ENCODE measurements at places on chromosomes 4 and X.

DNA sequence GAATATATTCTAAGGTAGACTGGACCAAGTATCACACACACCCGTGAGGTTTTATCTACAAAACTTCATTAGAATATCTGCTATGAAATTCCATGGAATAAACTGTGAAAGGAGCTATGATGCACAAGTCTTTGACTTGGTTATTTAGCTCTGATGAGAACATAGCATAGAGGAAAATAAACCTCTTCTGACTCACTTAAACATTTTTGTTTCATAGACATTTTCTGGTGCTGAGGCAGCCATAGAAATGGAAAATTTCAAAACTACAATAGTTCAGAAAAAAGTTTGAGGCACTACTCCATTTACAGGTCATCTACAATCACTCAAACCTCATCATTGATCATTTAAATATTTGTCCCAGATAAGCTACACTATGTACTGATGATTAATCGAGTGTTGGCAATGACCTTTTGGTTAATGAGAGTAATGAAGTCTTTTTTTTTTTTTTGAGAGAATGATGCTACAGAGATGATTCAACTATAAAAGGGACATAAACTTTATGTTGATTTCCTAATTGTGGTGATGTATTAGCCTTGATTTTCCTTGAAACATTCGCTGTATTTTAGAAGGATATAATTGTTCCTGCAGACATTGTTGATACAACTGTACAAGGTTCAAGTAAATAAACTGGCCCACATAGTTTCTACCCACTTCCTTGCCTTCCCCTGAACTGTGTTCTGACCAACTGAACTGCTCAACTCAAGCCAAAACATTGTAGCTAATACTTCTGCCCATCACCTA is 77.5 kb downstream of the AREG start:
- no peak for DNase-seq

DNA sequence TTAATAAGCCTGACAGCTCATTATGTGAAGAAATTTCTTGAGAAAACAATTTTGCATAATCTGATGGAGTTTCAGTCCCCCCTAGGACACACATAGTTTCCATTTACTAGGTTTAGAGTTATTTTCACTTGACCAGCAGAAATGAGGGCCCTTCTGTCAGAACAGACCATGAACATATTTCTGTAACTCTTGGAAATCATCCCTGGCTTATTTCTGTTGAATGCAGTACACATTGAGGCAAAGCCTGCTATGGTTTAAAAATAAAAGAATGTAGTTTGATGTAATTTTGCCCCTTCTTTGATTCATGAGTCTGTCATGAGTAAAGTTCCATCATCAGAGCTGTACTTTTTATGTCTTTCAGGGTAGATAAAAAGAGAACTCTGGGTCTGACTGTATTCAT is 104.6 kb upstream of the ETNPPL start:
- DNase-seq, result no peak

DNA sequence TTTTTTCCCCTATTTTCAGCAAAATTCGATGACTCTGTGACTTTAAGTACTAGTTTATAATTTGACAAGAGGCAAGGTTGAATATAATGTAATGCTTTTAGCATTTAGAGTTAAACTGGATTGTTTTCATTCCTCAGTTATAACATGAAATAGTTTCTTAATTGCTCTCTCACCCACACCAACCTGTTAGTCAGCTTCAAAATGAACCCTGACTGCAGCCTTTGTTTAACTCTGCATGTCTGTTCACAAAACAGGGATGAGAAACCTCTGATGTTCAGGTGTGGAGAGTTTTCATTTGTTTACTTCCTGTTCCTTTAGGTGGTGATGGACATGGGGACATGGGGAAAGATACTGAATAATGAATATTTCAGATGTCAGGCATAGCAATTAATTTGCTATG is 49.9 kb upstream of the MND1 start:
- no peak for DNase-seq

- peak; percentile 28 for DNase-seq
Measured at GRCh38 chrX:119118780-119119395, 8.7 kb downstream of the KIAA1210 start.

DNA sequence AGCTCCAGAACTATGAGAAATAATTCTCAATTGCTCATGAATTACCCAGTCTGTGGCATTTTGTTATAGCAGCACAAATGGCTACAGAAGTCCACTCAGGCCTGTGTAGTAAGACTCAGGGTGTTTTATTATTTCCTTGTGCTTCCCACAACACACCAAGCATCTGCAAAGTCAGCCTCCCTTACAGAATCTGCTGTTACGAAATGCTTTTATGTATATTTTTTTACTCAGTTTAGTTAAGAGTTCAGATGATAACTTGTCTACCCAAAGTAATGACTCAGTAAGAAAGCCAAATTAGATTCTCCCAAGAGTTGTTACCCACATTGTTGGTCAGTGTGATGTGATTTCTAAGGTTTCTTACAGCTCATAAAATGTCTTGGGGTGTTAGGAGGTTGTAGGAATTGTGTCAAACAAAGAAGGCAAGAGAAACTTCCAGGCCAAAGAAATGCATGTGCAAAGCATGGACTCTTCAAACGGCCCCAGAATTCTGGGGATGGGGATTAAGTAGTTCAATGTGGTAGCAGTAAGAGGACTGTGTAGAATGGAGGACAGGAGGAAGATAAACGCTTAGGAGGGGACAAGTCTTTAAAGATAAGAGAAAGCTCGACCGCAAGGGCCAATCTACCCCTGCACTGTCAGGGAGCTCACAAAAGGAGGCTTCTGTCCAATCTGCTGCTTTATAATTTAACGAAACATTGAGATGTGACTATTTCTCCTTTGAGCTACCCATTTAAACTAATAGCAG is 35.4 kb upstream of the TMEM184C start:
- no peak for DNase-seq

- peak; percentile 54 for DNase-seq
Measured at GRCh38 chrX:115372152-115372551, 82.6 kb downstream of the LUZP4 start.

GRCh38 chr4:189278597-189279165 is 662.0 kb upstream of the FRG1 start:
- no peak for DNase-seq

DNA sequence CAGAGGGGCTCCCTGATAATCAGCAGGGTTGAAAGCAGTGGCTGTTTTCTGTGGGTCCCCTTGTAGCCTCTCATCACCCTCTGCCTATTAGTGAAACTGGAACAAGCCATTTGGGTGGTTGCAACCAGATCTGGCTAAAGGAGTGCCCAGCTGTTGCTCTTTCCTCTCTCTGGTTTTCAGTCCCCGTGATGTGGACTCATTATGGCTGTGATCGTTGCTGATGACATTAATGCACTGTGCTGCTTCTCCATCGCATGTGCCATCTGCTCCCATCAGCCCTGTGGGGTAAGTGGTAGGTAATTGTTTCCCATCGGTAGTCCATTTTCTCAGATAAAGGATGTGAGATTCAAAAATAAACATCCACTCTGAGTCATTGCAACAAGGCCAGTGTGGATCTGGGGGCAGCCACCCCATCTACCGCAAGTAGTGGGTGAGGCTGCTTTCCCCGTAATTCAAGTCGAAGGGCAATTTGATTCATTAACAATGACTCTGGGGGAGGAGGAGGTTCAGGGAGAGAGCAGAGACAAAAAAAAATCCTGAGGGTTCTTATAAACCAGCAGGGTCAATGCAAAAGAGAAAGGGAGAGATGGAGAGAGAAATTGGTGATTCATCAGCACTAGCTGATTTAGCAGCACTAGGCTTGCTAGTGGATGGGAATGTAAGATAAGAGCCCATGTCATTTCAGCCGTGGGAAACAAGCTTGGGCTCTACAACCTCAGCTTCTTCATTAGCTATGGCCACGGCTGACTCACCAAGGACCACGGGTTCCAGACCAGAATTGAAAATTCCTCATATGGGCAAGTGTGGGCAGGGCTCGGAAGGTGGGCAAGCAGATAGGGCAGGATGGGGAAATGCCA is 357.8 kb downstream of the MID1IP1 start:
- no peak for DNase-seq

GRCh38 chr4:8320386-8320750 is 50.8 kb downstream of the HTRA3 start:
- DNase-seq, result no peak

Measured in ACHN (cell line).